ENCODE measurements at places on chromosomes 4 and X.

- no peak for DNase-seq
These were observed 124.0 kb upstream of the STIM2 start for GRCh38 chr4:26736621-26737020.

DNA sequence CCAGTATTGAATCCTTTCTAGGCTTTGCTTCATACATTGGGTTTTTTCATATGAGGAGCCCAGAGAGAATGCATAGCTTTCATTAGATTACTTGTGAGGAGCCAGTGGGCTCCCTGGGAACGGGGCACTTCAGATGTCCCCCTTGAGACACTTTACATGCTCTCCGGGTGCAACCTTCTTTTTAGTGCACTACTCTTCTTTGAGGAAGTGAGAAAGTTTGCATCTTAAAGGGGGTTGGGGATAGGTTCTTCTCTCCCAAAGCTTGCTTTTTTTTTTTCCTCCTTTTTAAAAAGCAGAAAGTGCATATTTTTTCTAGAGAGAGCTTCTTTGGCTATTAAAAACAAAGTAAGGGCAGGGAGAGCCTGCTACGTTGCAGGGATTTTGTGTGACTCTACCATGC, 4.3 kb downstream of the HADH start:
- DNase-seq = peak; percentile 54

- DNase-seq = no peak
These were observed at the start of gene SEL1L3 for GRCh38 chr4:25862411-25863346. Gene SEL1L3 (minus strand): TSS chr4:25862988. CDS start chr4:25862836, 152 bp downstream.

GRCh38 chr4:6408263-6408662, 64.2 kb downstream of the PPP2R2C start:
- DNase-seq = no peak

GRCh38 chr4:47746122-47746521, 91.7 kb downstream of the CORIN start:
- DNase-seq = no peak

DNA sequence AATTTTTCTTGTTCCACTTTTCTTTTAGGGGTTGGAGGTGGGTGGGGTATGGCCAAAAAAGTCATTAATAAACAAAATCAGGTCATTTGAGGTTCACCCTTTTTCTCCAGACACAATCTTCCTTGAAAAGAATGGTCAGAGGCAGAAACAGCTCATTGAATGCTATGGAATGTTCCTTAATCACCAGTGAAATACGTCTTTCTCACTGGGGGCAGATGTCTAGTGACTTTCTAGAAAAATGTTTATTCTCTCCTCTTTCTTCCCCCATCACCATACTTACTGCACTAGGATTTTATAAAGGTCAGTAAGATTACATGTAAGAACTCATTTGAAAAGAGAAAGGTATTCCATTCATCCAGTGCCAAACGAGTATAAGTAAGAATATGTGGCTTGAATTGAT, 44.5 kb downstream of the MGST2 start:
- no peak for DNase-seq

DNA sequence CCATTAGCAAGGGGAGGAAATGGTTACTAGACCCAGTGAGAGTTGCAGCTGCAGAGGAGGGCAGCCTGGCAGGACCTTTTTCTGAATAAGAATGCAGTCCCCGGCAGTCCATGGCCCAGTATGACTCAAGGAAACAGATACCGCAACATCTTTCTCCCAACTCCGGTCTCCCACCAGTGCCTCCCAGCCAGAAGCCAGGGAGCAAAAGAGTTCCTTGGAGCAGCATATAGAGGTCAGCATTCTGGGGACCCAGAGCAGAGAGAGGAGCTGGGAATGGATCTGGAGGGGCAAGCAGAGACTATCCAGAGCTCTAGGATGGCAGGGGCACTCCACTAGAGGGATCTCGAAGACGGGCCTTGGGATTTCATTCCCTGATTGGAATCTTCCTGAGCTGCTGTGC, 339.2 kb upstream of the AADAT start:
- DNase-seq = no peak

DNA sequence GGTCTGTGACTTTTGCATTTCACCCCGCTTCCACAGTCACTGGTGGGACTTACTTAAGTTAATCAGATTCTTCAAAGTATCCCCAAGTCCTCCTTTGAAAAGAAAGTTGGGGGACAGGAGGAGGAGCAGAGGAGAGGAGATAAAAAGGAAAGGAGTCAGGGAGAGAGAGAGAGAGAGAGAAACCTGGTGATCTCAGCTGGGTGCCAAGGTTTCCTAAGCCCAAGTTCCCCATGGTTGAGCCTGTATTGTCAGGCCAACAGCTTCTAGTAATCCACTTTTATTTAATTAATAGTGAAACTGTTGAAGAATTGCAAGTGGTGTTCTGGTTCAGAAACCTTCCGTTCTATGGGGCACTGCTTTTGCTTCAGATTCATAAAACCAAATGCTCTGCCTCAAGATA, 91.6 kb downstream of the AR start:
- no peak for DNase-seq

DNA sequence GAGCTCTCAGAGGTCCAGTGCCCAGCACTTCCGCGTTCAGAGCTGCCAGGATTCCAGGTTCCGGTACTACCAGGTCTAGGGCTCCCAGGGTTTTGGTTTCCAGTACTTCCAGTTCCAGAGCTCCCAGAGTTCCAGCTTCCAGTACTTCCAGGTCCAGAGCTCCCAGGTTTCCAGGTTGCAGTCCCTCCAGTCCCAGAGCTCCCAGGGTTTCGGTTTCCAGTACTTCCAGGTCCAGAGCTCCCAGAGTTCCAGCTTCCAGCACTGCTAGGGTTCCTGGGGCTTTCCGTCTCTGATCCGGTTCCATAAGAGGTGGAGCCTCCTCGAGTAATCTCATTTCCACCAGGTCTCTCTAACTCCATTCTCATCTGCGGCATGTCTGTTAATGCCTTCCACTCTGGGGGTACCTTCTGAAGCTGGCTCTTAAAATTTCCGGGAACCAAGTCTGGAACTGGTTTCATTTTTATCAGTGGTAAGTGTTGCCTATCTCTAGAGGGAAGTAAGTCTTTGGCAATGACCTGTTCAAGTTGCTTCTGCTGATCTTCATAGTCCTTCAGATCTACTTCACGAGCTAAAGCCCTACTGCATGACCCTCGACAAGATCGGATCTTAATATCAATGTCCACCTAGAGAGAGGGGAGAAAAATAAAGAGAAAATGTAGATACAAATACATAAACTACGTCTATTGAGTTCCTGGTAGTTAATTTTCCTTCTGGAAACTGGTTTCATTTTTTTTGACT, 4.1 kb downstream of the FGA start:
- DNase-seq = no peak

- DNase-seq = no peak
These were observed 6.2 kb upstream of the DCAF8L2 start for GRCh38 chrX:27583976-27584375.

- DNase-seq = no peak
These were observed 119.0 kb upstream of the WDR17 start for GRCh38 chr4:175946472-175947116.
